ENCODE measurements at places on chromosomes 5 and 9.

DNA sequence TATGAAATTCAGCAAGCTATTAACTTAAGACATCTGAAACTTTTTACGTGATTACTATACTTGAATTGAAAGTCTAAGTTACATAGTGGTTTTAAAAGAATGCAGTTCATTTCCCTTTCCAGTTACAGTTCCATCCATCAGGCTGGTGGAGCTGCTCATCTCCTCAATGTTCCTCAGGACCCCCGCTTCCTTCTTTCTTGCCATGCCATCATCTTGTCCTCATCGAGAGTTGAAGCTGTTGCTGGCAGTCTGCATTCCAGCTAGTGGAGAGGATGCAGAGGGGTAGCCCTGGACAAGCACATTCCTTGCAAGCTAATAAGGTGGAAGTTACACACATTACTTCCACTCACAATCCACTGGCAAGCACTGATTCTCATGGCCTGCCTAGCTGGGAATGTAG, 8.8 kb upstream of the RNF183 start:
- no peak for DNase-seq

GRCh38 chr9:70830618-70831017, 290.8 kb downstream of the TRPM3 start:
- no peak for DNase-seq

DNA sequence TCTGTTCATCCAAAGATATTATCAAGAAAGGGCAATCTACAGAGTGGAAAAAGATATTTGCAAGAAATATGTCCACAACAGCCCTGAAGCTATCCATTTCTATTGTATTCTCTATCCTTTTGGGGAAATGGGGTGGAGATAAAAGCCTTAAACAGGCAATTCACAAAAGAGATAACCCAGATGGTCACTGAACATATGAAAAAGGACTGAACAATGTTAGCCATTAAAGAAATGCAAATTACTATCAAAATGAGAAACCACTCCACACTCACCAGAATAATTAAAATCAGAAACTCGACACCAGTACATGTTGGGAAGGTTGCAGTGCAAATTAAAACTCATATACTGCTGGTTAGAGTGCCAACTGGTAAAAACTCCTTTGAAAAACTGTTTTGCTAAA, 955.2 kb upstream of the DMAC1 start:
- no peak for DNase-seq

GRCh38 chr9:9892217-9892616, 720.6 kb downstream of the PTPRD start:
- DNase-seq, result no peak

DNA sequence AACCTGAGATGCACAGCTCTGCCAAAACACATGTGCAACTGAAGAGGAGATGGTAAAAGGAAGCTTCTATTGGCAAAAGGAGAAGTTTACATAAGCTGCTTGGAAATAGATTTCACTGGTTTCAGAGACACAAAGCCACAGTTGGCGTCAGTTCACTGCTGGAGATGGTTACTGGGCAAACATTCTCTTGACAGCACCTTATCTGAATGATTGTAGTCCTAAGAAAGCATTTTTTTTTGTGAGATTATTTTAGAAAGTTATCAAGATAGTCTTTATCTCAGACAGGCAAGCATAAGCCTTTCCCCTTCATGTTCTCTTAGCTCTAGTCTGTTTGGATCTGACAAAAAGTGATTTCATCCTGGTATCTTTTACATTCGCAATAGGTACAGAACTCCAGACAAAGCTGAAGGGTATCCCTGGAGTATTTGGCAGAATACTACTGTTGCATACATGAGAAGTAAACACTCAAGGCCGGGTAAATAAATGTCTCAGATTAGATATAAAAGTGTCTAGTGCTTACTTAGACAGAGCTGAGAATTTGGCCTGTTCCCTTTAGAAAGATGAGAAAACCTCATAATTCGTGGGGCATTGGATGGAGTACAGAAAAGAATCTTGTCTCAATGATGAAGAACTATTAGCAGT, 1668.0 kb upstream of the NUDT12 start:
- DNase-seq, result no peak

DNA sequence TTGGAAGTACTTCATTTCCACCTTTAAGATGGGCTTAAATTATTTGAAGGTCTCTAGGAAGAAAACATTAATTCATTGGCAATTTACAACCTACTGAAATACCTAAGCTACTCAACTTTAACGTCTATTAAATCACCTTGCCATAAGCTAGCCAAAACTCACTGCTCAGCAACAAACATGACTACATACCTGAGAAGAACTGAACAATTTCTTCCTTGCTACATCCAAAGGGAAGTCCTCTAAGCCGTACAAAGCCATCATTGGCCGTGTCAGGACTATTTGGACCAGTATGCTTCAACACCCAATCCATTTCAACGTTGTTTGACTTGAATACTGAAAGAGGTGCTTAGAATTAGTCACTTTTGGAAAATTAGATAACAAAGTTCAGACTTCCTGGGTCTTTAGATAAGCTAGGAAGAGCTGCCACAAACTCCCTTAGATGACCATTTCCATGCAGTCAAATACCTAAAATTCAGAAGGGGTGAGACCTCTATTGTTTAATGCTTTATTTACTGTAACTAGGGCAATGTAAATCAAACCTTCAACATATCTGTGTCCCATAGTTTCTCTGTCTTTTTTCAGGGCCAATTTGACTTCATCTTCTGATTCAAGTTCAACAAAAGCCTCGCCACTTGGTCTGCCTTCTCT, 2.6 kb downstream of the HNRNPH1 start:
- DNase-seq, result no peak

DNA sequence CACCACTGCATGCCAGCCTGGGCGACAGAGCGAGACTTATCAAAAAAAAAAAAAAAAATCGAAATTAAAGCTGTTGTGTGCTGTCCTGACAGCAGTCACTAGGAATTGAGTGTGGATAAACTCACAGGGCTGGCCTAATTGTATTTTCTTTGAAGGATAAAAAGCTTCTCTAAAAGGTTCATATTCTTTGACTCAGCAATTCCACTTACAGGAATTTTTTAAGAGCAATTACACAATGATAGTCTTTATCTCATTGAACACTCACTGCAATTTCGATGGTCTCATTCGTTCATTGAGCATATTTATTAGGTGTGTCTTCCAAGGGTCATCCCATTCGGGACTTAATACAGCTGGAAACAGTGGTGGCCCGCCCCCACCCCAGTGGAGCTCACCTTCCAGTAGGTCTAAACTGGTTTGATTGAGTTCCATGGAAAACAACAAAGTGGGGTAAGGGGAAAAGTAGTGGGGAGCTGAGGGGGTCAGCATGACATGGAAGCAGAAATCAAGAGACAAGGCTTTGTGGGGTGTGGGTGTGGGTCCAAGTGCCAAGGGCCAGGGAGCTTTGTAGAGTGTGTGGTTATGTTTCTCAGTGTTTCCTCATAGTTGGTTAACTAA, 6.7 kb downstream of the CDK9 start:
- DNase-seq, result no peak

DNA sequence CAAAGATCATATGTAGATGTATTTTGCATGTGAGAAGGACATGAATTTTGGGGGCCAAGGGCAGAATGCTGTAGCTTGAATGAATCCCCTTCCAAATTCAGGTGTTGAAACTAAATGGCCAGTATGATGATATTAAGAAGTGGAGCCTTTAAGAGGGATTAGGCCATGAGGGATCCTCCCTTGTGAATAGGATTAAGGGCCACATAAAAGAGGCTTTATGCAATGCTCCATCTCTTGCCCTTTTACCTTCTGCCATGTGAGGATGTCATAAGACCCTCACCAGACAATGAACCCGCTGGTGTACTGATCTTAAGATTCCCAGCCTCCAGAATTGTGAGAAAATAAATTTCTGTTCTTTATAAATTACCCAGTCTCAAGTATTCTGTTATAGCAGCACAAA, 206.1 kb downstream of the YTHDC2 start:
- no peak for DNase-seq

DNA sequence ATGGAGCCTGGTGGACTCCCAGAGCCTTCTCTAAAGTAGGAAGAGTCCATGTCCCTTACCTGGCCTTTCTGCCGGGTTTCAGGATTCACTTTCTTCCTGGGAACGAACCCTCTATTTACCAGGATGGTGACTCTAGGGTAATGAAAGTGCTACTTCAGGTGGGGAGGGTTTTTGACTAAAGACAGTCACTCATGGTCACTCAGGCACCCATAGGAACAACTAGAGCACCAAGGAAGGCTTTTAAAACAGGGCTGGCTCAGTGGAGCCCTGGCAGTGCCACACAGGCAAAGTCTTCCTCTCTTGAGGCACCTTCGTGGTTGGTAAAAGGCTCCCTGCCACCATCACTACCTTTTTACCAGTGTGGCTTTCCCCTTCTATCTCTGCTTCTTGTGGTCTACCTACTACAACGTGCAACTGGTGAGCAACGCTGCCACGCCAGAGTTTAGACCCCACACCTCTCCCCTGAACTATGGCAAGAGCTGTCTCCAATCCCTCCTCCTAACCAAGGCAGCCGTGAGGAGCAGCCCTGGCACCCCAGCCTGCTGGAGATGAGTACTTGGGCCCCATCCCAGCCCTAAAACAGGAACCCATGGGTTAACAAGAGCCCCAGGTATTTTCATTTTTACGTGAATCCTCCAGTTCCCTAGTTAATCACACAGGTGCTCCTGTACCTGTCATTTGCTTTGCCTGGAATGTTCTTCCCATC, 3.5 kb downstream of the SURF1 start:
- DNase-seq, result no peak

DNA sequence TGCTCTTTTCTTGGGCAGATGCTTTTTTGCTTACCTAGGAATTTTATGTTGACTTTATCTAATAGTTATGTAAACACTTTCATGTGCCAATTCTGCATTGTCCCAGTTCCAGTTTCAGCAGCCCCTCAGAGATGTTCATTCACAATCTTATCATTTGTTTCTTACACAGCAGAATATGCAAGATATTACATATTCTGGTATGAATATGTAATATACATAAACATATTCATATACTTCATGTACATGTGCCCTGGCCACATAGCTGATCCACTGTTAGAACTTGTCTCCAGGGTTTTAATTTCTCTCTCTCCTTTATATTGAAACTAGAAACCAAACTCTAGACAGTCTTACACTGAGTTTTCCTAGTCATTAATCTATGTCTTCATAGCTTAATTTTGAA, 90.2 kb upstream of the PARP8 start:
- DNase-seq, result no peak

GRCh38 chr5:54537725-54538124, 20.2 kb downstream of the SNX18 start:
- DNase-seq, result no peak

DNA sequence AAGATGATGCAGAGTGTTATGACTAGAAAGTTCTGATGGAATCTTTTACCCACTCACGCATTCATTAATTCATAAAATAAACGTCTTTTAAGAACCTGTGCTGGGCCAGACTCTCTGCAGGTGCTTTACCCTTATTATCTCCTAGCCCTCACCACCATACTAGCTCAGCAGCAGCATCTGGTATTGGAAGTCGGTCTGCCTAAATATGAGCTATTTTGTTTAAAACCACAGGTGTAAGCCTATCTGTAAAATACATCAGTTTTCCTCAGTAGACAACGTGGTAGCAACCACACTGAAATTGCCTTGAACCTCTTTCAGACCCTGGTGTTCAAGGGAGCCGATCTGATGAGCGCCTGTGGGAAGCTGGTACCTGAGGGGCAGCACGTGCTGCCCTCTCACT, 69.4 kb downstream of the PPIC start:
- DNase-seq, result no peak

- no peak for DNase-seq
These were observed 41.9 kb downstream of the LURAP1L start for GRCh38 chr9:12816656-12817101.

DNA sequence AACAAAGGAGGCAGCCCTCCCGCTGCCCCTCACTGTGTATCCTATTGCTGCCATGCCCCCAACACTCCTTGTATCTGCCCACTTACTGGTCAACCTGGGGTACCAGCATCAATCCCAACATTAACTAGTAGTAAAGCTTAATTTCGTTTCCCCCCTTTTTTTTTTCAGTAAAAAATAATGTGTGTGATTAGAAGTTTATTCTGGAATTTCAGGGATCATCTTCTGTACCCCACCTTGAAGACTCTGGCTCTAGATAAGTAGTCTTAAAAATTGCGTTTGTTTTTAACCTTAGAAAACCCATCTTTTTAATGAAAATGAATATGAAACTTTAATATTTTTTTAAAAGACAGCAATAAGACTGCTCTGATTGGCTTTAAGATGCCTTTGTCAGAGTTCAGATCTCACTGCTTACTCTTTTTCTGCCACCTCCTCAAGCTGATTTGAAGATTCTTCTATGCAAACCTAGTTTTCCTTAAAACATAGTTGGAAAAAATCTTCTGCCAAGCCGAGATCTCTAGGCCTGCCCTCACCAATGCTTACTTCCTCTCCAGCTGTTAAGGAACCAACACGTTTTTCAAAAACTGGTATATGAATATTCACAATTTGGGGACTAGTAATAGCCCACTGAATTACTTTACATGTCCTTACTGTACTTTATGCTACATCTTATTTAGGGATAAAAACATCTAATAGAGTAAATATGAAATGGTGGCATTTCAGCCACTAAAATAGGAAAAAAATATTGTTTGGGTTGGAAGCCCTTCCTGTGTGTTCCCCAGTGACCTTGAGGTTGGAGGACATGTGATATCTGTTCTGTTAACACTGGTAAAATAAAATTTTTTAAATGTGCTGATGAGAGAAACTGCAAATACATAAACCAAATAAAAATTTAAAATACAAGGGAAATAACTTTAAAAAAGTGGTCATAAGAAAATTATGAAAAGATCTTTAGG, 4.0 kb upstream of the RHOBTB3 start:
- no peak for DNase-seq

DNA sequence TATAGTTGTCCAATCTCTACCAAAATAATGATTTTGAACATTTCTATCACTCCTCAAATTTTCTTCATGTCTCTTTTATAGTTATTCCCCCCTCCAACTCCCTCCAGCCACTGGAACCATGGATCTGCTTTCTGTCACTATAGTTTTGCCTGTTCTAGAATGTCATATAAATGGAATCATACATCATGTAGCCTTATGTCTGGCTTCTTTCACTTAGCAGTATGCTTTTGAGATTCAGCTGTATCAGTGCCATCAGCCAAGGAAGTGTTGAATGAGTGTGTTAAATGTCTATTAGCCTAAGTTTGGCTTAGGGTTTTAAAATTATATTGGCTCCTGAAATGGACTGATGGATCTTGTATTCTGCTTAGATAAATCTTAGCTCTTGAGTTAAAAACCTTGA, 36.0 kb downstream of the UBE2D2 start:
- no peak for DNase-seq

GRCh38 chr5:96809921-96810320, 2.2 kb upstream of the ERAP1 start:
- no peak for DNase-seq

DNA sequence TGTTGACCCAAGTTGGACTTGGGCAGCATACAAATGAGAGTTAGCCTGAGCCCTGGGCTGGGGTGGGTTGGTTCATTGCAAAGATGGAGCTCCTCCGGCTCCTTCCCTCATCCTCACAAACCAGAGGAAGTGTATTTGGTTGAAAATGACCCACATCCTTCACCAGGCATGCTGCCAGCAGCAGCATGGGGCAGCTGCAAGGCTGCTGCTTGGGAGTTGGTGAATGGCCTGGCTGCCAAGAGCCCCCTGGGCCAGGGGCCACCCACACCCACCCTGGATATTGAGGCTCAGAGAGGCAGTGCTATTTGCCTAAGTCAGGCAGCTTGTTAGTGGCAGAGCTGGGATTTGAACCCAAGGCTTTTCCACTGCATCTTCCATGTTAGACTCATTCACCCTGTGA, 29.5 kb downstream of the PPARGC1B start:
- no peak for DNase-seq
